Astrocyte (in vitro differentiated cells and primary cell): ENCODE measurements at places on chromosomes 13 and 19.

- DNase-seq = no peak
Observed at GRCh38 chr13:99662678-99663077, 161.4 kb downstream of the TM9SF2 start.

- no peak for DNase-seq
Observed at GRCh38 chr13:99031832-99032231, 54.0 kb upstream of the DOCK9 start.

DNA sequence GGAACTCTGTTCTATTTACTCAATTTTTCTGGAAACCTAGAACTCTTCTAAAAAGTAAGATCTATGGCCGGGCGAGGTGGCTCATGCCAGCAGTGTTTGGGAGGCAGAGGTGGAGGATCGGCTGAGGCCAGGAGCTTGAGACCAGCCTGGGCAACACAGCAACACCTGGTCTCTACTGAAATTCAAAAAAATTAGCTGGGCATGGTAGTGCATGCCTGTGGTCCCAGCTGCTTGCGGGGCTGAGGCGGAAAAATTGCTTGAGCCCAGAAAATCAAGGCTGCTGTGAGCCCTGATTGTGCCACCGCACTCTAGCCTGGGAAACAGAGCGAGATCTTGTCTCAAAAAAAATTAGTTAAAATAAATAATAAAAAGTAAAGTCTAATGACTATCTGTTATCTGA, 28.6 kb downstream of the F2RL3 start:
- no peak for DNase-seq

- DNase-seq = peak; percentile 22
Observed at GRCh38 chr13:95921485-95921884, 131.7 kb downstream of the UGGT2 start.

- DNase-seq = no peak
Observed at GRCh38 chr19:6250909-6251308, 28.9 kb downstream of the MLLT1 start.

GRCh38 chr19:35975608-35976214, 19.3 kb upstream of the SDHAF1 start:
- DNase-seq = peak; percentile 16

- no peak for DNase-seq
Observed at GRCh38 chr19:16134510-16134909, 9.0 kb upstream of the HSH2D start.

GRCh38 chr19:47107953-47108746, 5.4 kb downstream of the ZC3H4 start:
- peak; percentile 60 for DNase-seq

GRCh38 chr19:5452594-5453565, 2.3 kb upstream of the ZNRF4 start:
- DNase-seq = no peak

GRCh38 chr13:97522243-97522642, 88.3 kb downstream of the RAP2A start:
- DNase-seq = no peak
